ENCODE measurements at places on chromosomes 2 and 18. TPM values are rescaled to one million over a fixed set of nuclear protein-coding genes. Genes with fewer than 3 reads are reported as not detected.

CTNNA2 gene
- polyA plus RNA-seq, result 2.8 TPM

RBM44 gene
- 0.22 TPM for polyA plus RNA-seq

RAD51AP2 gene
- not detected for polyA plus RNA-seq

HNRNPA3 gene
- 101 TPM for polyA plus RNA-seq

SPHKAP gene
- 0.01 TPM for polyA plus RNA-seq

PFN4 gene
- polyA plus RNA-seq, result not detected

- no peak for DNase-seq
Observed at GRCh38 chr2:234061624-234062257, 11.2 kb downstream of the SPP2 start.

DNA sequence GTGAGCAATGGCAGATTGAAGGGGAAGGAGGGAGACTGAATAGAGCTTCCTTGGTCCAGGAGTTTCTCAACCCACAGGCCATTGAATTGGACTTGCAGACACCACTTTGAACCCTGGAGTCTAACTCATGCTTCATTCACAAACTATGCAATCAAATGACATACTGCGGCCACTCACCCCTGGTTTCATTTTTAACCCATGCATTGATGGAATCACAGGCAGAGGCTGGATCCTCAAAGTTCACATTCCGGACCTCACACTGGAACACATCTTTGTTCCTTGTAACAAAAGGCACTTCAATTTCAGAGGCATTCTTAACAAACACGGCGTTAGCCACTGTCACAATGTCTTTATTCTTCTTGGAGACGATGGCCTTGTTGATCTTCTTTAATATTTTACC, 40.7 kb downstream of the MRPL44 start:
- peak; percentile 47 for DNase-seq

DNA sequence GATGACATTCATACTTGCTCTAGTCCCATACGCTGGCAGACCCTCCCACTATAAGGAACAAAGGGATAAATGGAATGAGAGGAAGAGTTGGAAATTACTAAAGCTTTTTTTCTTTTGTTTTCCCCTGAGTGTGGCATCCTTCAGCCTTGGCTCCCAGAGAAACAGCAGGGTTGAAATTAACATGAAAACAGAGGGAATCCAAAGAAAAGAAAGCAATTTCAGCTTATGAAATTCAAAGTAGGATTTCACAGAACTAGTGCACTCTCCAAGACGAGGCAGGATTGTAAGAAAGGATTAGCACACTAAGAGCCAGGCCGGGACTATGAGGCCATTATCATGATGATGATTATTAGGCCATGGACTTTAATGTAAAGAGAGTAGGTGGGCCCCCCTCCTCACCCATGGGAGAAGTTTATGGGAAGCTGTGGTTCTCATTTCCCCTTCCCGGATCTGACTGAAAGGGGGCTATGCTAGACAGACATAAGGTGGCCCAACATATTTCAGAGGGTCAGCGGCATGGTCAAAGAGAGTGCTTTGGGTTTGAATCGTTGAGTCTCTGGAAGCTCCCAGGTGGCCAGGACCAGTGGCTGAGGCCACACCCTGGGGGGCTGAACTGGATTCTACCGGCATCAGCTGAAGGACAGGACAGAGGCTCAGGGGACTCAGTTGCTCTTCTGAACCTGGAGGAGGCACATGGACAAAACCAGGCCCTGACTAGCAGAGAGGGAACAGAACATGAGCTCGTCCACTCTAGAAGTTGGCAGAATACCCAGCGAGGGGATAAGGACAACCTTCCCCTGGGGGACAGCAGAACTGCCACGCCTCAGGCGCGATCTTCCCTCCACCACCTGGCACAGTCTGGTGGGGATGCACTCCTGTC, 100.1 kb upstream of the ARL4C start:
- no peak for DNase-seq

DNA sequence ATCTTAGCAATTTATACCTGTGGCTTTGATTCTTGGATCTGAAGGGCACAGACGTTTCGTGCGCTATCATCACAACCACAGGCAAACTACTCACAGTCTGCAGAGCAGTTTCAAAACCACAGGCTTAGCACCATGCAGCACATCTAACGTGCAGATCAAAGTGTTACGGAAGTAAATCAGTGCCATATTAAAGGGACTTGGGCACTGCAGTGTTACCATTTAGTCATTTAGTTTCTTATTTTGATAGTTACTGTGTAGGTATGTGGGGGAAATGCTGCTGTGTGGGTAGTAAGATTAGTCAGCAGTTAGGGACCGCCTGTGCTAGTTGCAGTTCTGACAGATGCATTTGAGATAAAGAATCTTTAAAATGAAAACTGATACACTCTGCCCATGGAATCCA, 384.0 kb downstream of the NBAS start:
- no peak for DNase-seq

- DNase-seq, result peak; percentile 73
Observed at GRCh38 chr2:151638191-151638933, 95.9 kb downstream of the NEB start.

- DNase-seq, result peak; percentile 27
Observed at GRCh38 chr2:188280811-188281222, 10.9 kb upstream of the GULP1 start.

- DNase-seq, result no peak
Observed at GRCh38 chr2:49129034-49129433, 25.3 kb downstream of the FSHR start.

DNA sequence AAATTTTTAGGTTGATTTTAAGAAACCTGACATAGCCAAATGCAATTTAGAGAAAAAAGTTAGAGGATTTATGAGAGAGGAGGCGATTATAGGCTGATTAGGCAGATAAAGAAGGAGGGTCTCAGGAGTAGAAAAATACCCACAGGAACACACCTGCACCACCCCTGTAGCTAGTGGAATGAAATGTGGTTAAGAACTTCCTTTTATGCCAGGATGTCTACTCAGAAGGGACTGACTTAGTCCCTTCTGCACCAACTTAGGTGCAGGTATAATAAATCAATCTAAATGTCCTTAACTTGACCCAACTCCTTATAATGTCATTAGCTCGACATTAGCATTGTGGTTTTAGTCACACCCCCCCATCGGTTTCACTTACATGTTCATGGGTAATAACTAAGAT, 1274.5 kb upstream of the TMEFF2 start:
- DNase-seq, result no peak

- peak; percentile 52 for DNase-seq
Observed at GRCh38 chr2:218860950-218861381, 1.4 kb downstream of the WNT6 start.

GRCh38 chr2:9108210-9108967, 98.2 kb upstream of the ASAP2 start:
- DNase-seq, result peak; percentile 18

DNA sequence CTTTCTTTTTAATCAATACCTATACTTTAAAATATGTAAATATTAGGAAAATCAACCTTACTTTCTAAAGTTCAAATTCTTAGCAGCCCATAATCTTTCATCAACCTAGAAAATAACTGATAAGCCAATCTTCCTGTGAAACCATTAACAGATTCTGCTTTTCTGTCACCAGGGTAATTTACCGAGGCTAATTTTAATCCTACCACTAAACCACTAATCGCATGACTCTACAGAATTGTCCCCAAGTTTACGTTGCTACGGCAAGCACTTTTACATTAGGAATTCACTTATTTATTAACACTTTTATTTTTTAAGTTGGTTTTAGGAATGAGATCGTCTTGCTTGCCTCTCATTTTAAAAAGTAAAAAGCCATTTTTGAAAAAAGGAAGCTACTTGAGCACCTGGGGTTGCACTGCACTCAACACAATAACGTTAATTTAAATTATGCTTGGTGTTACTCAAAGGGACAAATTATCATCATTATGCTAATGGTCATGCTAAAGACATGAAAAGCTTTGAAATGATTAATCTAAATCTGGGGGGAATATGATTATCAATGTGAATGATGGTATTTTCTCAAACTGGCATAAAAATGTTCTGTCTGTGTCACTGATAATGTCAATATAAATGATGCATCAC, 10.2 kb downstream of the ZNF516 start:
- no peak for DNase-seq
